ENCODE measurements at places on chromosomes 12 and 14.

- no peak for DNase-seq
Observed at GRCh38 chr12:32587581-32588495, 91.3 kb upstream of the DNM1L start.

DNA sequence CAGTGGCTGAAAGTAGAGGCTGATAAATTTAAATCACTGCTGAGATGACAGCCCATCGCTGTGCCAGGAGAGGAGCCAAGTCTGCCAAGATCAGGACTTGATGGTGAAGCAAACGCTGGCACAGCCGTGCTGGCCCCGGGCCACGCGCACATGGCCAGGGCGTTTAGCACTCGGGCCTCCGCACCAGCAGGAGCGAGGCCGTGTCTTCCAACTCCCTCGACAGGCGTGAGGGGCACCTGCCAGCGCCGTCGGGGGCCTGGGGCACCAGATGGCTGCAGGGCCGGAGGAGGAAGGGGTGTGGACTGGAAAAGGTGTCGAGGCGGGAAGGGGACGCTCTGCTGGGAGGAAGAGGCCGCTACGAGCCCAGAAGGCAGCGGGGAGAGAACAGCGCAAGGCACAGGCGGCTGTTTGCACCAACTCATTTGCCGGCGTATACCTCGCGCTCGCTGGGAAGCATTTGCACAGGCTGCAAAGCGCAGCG lies 29.5 kb downstream of the RIMBP2 start:
- no peak for DNase-seq

- DNase-seq = no peak
Observed at GRCh38 chr14:101630056-101630965, 69.0 kb downstream of the DIO3 start.

- no peak for DNase-seq
Observed at GRCh38 chr14:77529963-77530362, 31.3 kb upstream of the ISM2 start.

DNA sequence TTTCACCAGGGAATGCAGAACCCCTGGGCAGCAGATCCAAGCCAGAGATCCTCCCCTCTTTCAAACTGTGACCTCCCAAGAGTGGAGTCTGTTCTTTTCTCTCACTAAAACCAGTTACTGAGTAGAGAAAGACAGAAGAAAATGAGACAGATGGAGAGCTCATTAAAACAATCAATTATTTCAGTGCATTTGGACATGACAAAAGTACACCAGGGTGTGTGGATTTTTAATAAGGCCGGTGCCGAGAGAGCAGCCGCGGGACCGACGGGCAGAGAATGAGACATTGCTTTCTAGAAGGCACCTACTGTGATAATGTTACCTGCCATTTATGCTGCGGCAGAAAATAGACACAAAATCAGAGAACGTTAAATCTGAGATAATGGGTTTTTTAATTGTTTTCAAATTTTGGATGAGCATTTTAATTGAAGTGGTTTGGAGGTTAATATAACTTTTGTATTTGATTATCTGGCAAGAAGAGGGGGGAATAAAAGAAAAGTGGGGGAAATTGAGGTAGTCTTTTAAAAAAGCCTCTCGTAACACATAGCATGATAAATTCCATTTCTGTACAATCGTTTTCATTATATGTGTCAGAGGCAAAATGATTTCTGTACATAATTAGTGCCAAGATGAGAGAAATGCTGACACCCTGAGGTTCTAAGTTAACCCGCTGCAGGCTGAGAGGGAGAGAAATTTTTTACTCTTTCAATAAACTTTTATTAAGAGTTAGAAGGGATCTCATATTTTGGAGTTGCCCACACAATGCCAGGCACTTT lies 70.8 kb downstream of the HSPB8 start:
- no peak for DNase-seq

- no peak for DNase-seq
Observed at GRCh38 chr12:52162981-52163380, 28.8 kb downstream of the KRT80 start.

Data from activated naive CD4-positive, alpha-beta T cell (primary cell).